Spleen (tissue), 13 donors: ENCODE measurements at places on chromosomes 6 and 20.

DNA sequence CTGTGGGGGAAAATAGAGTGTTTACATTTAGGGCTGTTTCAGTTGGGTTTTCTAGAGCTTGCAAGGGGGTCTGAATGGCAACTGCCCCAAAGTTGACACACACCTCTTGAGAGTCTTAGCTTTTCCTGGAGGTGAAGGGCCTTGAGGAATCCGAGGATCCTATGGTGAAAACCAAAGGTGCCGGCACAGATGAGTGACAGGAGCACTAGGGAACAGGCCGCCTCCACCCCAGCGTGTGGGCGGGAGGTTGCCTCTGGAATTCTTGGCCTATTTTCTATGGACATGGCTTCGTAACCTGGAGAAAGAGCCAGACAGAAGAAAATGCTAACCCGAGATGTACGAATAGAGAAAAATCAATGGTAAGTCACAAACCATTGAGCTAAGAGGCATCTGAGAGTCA is 283.2 kb upstream of the FOXQ1 start:
- DNase-seq = peak; percentile 14

GRCh38 chr20:16707674-16708073 is 22.2 kb upstream of the SNRPB2 start:
- no peak for DNase-seq

- DNase-seq = no peak
These were observed 3.2 kb downstream of the NKX2-2 start for GRCh38 chr20:21510414-21511384.

DNA sequence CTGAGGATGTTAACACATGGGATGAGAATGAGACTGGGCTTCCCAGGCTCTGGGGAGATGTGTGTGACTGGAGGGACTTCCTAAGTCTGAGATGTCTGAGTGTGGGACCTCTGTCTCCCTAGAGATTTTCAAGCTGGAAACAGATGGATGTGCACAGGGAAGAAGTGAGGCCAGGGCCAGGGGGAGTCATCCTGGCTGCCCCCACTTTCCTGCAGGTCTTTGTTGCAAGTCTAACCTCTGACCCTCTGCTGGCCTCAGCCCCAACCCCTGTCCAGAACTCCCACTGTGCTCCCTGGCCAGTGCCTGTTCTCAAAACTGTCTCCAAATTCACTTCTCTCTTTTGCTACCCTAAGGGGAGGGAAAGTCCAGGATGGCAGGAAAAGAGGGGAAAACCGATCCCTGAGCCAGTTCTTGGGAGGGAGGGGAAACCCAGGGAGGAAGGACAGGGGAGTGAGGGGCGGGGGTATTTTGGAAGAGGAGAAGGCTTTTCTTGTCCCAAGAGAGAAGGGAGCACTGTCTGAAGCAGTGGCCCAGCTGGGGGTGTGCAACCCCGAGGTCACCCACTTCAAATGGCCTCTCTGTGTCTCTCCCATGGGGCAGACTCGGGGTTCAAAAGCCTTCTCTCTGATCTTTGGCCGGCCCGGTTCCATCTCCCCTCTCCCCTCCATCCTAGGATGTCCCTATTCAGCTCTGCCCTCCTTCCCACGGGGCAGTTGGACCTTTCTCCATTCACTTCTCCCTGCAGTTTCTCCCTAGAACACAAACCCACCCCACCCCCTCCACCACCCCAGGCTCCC is 3.1 kb downstream of the PPP1R18 start:
- DNase-seq = peak; percentile 83

- DNase-seq = no peak
These were observed 252.9 kb upstream of the RUNX2 start for GRCh38 chr6:45075246-45075645.

GRCh38 chr20:37394543-37395409 is 48.8 kb downstream of the SRC start:
- peak; percentile 15 for DNase-seq

GRCh38 chr20:57394121-57395082 is 3.2 kb downstream of the RBM38 start:
- DNase-seq = peak; percentile 78
